ENCODE measurements at places on chromosomes 5 and 9.

GRCh38 chr9:95725045-95725444 is 150.4 kb upstream of the ERCC6L2 start:
- no peak for DNase-seq

- DNase-seq = no peak
Measured at GRCh38 chr9:134181648-134182034, 17.3 kb upstream of the RNU6ATAC start.

- DNase-seq = no peak
Measured at GRCh38 chr9:92654481-92655301, 15.2 kb downstream of the IPPK start.

- no peak for DNase-seq
Measured at GRCh38 chr5:152066784-152067183, 142.1 kb upstream of the GLRA1 start.

- DNase-seq = no peak
Measured at GRCh38 chr9:79670269-79670961, 98.7 kb downstream of the TLE4 start.

- DNase-seq = no peak
Measured at GRCh38 chr9:104494808-104495207, 9.3 kb upstream of the OR13F1 start.

DNA sequence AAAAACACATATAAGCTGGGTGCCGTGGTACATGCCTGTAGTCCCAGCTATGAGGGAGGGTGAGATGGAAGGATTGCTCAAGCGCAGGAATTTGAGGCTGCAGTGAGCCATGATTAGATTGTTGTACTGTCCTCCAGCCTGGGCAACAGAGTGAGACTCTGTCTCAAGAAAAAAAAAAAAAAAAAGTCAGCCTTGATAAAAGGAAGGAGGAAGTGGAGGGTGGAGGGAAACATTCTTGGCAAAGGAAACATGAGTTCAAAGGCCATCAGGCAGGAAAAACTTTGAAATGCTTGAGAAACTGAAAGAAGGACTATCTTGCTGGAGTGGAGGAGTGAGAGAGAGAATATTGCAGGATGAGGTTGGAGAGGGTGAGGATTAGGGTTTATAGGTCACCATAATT is 18.3 kb upstream of the ANKHD1 start:
- no peak for DNase-seq

DNA sequence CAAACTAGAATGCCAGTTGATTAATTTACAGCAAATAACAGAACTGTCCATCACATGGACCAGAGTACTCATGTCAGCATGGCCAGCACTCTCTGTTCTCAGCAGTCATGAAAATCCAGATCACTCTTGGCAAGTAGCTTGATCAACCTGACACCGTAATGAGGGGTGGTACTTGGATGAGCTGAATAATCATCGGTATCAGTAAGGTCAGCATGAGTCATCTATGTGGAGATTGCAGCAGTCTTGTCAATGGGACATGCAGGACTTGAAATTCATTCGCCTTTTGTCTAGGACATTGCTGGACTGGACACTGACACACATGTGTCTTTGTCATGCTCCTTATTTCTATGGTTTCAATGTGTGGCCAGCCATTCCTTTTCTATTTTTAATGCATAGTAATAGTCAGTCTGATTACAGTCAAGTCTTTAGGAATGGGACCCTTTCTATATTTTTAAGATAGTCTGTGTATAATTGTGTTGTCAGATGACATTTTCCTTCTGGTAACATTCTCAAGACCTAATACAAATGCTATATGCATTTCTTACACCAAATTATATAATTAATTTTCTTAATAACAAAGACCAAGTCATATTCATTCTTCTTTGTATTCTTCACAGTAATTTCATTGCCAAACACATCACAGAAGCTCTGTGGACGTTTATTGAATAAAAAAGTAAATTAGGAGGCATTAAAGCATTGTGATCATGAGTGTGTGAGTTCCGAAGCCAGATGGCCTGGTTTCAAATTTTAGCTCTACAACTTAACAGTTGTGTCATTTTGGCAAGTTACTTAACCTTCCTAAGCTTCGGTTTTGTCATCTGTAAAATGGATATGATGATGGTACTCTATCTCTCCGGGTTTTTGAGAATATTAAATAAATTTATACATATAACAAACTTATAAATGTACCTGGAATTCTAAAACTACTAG is 57.4 kb downstream of the ADAMTSL1 start:
- no peak for DNase-seq

DNA sequence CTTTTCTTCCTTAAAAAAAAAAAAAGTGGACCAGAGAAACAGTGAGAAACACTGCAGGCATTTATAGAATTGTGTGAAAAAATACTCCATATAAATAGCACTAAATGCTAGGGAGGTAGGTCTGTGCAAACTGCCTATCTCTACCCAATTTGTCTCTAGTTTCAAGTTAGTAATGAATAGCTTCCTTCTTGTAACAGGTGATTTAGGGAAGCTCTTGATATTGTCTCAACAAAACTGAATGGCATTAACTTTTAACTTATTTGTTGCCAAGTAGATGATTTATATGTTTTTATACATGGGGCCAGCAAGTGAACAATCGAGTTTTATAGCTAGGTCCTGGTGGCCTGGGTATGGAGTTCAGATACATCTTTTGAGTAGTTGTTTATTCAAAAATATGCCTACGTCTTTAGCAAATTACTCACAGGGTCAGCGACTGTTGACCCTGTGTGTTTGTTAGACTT is 283.6 kb downstream of the NR3C1 start:
- no peak for DNase-seq

DNA sequence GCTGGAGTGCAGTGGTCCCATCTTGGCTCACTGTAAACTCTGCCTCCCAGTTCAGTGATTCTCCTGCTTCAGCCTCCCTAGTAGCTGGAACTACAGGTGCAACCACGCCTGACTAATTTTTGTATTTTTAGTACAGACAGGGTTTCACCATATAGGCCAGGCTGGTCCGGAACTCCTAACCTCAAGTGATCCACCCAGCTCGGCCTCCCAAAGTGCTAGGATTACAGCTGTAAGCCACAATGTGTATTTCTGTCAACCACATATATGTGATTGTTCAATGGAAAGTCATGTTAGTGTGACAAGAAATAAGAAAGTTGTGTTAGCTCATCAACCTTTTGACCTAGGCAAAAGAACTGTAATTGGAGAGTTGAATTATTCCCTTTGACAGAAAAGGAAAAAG is 677.1 kb upstream of the CHD1 start:
- DNase-seq = no peak

- no peak for DNase-seq
Measured at GRCh38 chr5:173640156-173640804, 23.8 kb upstream of the BOD1 start.

DNA sequence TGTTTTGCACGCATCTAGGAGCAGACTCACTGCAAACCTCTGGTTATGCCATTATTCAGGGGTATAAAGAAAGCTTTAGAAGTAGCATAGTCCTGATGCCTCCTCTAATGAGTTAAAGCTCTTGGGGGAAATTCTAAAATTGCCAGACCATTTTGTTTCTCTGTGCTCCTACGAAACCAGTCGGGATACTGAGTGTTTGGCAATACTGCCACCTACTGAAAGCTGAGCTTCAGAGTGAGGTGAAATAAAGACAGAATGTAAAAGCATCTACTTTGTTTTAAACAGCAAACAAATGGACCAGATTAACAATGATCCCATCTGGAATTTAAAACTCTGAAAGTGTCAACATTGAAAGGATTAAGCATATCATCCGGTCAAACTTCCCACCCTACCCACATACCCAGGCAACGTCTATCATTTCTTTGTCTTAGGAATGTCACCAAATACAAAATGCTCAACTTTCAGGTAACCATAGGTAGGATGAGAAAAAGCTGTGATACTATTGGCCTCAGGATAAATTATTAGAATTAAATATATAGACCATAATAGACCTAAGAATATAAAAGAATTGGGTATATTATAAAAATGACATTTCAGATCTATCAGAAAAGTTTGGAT is 77.8 kb upstream of the SHISAL2B start:
- peak; percentile 61 for DNase-seq

- no peak for DNase-seq
Measured at GRCh38 chr9:36443581-36443980, 43.5 kb upstream of the RNF38 start.

- no peak for DNase-seq
Measured at GRCh38 chr9:127854960-127855359, 502 bp upstream of the ENG start.

GRCh38 chr5:159301466-159301865 is 28.8 kb downstream of the IL12B start:
- no peak for DNase-seq

DNA sequence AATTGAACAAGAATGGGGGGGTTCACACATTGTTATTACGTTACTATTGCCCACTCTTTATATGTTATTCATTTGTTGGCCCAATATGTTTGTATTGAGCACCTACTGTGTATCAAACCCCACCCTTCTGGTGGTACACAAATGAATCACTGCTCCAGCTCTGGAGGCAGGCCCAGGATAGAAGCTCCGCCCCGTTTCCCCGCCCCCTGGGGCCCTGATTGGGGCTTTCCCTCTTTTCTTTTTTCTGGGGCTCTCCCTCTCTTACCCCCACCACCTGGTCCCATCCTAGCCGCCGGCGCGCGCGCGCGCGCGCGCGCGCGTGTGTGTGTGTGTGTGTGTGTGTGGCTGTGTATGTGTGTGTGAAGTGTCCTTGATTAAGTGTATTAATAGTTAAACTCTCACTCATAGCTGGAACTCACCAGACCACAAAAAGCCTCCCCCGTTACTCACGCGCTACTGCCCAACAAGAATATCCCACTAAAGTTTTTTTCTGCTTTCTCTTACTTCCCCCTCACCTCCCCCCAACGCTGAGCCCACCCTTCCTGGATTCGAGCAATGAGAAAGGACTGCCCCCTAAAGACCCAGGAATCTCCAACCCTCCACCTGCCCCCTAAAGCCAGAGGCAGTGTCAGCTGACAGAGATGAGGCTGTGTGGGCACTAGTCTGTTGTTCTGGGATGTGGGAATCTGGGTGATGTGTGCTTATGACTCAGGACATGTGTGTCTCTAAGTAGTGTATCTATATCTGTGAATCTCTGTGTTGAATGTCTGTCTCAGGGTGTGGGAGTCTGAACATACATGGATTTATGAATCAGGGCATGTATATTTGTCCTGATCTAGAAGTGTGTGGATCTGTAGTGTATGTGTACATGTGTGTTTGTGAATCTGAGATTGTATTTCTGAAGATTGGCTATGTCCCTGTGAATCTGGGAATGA is 4.0 kb downstream of the CXXC5 start:
- DNase-seq = no peak

- DNase-seq = peak; percentile 64
Measured at GRCh38 chr5:34484216-34484920, 171.8 kb upstream of the RAI14 start.

GRCh38 chr5:17177501-17178372 is 39.7 kb upstream of the BASP1 start:
- DNase-seq = no peak

DNA sequence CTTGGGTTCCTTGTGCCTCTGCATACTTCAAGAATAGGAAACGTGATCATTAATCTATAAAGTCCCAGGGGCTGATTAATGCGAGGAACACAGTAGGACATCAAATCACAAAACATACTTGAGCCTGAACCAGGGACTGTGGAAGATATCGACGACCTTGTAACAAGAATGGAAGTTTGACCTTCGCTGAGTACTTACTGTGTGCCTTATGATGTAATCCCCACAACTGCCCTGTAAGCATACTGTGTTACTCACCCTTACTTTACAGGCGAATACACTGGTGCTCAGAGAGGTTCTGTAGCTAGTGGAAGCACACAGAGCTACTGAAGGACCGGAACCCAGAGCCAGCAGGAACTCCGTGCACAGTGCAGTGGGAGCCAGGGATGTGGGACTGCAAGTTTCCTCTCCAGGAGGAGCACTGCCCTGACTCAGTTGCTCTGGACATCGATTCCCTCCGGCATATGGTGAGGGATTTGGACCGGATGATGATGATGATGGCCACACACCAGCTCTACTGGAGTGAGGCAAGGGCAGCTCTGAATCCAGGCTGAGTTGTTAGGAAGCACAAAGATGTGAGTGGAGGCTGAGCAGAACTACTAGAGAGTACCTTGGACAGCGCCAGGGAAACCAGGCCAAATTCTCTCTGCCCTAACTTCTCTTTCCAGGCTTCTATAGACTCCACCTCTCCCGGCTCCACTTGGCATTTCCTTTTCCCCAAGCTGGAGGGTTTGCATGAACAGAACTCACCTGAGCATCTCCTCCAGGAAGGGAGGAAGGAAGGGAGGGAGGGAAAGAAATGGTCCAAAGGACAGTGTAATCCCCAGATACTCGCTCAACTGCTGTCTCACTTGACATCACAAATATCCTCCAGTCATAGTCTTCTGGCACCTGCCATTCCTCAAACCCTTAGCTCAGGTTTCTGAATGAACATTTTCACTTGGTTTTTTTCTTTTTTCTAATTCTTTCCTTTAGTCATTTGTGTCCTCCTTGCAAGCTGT is 1.5 kb upstream of the GABBR2 start:
- no peak for DNase-seq

GRCh38 chr5:149268928-149269557 is 2.6 kb upstream of the AFAP1L1 start:
- DNase-seq = peak; percentile 61

DNA sequence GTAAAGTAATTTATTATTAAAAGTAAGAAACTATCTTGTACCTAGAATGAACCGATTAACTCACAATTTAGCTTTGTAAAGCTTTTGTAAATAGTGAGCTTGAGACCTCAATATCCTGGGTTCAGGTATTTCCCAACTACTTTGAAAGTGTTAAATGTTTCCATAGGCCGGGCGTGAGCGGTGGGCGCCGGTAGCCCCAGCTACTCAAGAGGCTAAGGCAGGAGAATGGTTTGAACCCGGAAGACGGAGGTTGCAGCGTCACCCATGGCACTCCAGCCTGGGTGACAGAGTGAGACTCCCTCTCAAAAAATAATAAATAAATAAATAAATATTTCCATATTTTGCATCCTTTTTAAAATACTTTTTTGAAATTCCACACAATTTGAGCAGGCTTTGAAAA is 1.5 kb upstream of the ANKH start:
- DNase-seq = no peak

DNA sequence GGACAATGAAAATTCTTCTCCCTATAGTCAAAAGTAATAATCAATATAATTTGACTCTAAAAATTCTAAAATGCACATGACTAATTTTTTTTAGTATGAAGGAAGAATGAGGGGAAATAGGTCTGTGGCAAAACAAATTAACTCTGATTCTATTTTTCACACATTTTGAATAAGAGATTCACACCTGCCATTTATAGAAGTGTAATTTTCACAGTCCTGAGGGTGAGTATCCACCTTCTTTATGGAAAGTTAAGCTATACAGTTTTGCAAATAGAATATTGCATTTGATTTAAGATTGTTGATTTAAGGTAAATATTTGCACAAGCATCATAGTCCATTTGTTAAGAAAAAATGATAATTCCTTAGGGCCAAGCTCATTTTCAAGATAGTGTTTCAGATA is 417.7 kb downstream of the CHSY3 start:
- no peak for DNase-seq

DNA sequence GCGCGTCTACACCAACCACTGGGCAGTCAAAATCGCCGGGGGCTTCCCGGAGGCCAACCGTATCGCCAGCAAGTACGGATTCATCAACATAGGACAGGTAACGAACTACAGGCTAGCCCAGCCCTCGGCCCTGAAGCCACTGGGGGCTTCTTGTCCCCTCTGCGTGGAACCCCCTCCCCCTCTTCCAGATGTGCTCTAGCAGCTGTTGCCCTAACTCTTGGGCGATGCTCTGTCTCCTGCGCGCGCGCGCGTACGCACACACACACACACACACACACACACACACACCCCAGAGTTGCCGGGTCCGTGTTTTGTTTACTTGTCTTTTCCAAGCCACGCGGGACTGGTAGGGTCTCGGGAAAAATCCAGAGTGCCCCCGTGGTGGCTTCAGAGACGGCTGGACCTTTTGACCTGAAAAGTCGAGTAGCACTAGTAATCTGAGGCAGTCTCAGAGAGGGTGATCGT is 836 bp downstream of the PCSK5 start:
- no peak for DNase-seq
